Activated naive CD8-positive, alpha-beta T cell treated with anti-CD3 and anti-CD28 coated beads, Interleukin-2, amount 50 U/mL, for 16 hours (primary cell): ENCODE measurements at places on chromosomes 7 and 10.

- DNase-seq: no peak
Observed at GRCh38 chr10:77111611-77112550, 525.7 kb downstream of the KCNMA1 start.

DNA sequence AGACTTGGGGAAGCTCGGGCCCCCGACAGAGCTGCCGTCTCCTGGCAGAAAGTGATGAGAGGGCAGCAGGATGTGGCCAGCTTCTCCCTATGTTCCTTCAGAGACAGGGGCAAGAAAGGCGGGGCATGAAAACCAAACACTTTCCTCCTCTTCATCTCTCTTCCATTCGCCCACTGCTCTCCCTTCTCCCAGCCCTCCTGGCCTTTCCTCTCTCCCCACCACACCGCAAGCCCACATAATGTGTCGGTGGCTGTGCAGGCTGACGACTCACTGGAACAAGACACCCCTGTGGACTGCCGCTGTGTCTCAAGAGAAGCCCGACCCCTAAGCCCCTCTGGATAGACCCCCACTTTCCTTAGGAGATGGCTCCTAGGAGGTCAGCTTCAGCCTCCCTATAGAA lies 59.3 kb upstream of the LRRC4 start:
- DNase-seq: no peak

GRCh38 chr7:49596701-49597491 lies 176.5 kb upstream of the VWC2 start:
- no peak for DNase-seq

DNA sequence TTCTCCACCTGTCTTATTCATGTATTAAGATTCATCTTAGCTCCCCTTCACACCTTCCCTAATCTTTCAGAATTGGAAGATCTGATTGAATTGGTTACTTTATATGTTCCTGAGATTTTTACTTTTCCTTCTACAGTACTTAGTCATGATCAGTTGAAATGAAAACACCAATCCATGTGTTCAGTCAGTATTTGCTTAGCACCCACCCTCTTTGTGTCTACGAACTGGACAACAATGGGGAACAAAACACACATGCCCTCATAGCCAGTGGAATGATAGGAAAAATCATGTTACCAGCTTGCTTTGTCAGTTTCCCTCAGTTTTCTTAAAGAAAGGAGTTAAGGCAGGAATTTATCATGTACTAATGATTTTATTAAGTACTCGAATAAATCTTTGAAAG lies 2.0 kb downstream of the MASTL start:
- DNase-seq: no peak

GRCh38 chr7:68679459-68680234 lies 918.6 kb upstream of the AUTS2 start:
- no peak for DNase-seq

DNA sequence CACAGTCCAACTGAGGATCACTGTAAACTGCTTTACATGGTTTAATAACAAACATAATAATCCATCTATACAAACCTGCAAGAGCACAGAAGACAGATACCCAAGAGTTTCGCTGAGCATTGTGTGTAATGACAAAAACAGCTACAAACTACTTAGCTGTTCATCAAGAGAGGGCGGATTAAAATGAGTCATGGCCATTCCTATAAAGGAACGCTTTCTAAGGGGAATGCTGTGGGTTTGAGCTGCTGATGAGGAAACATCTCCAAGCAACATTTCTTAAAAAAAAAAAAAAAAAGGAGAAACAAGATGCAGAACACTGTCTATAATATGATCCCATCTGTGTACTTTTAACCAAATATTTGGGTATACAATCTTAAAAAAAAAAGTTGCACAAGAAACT lies 33.8 kb downstream of the VOPP1 start:
- no peak for DNase-seq

- DNase-seq: no peak
Observed at GRCh38 chr7:156566812-156567549, 73.6 kb upstream of the RNF32 start.

DNA sequence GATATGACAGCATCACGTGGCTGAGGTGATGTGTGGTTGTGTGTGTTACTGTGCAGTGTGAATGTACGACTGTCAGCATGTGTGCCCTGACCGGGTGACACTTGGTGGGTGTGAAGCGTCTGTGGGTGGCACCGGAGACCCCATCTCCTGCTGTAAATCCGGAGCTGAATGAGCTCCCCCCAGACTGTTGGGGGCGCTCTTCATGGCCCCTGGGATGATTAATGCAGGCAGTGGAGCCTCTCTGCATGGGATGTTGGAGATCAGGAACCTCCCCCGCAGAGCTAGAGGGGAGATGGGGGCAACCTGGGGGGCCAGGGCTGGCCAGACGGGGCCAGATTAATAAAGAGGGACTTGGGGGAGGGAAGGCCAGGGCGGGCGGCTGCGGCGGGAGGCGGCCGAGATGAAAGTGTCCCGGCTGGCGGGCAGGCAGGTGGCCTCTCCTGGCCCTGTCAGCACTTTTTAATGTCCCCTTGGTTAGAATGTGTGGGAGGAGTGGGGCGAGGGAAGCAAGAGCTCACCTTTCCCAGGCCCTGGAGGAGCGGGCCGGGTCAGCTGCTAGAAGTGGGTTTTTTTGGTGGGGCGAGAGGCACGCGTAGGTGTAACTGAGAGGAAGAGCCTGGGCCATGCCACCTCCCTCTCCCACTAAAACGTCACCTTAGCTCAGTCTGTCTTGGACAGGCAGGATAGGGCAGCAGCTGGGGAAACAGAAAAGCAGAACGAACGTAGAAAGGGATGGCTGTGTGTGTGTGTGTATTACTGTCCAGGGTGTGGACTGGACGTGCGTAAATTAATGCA lies 34.1 kb downstream of the HIF1AN start:
- no peak for DNase-seq

- DNase-seq: no peak
Observed at GRCh38 chr10:124624895-124625294, 119.3 kb downstream of the FAM53B start.
